A549 treated with ZK216348 at 1 μM for 4 hours (cell line): ENCODE measurements at places on chromosomes 7 and 10. TPM values are rescaled to one million over a fixed set of nuclear protein-coding genes. Genes with fewer than 3 reads are reported as not detected.

CNPY1 gene
- not detected in 5 replicates for total RNA-seq

STEAP1B gene
- 0.16 to 0.23 TPM (median 0.18 TPM) in 3 of 5 replicates, not detected in the others for total RNA-seq

FAM131B gene
- 0.20 to 0.62 TPM (median 0.46 TPM) in 5 replicates for total RNA-seq

CYP2C9 gene
- total RNA-seq = not detected in 5 replicates

CPA1 gene
- not detected in 5 replicates for total RNA-seq

NME8 gene
- not detected in 5 replicates for total RNA-seq

SPDYE16 gene
- not detected in 5 replicates for total RNA-seq

SOSTDC1 gene
- not detected in 5 replicates for total RNA-seq

KCNH2 gene
- 0.71 to 1.2 TPM (median 0.98 TPM) in 5 replicates for total RNA-seq

PYROXD2 gene
- total RNA-seq = 3.4 to 5.5 TPM (median 3.9 TPM) in 5 replicates

KAZALD1 gene
- total RNA-seq = 2.3 to 3.9 TPM (median 3.6 TPM) in 5 replicates

SPAM1 gene
- not detected in 5 replicates for total RNA-seq

FAM20C gene
- total RNA-seq = 29.5 to 48.7 TPM (median 45.5 TPM) in 5 replicates

MMRN2 gene
- total RNA-seq = 0.57 to 1.4 TPM (median 1.0 TPM) in 5 replicates

ASB10 gene
- total RNA-seq = not detected in 5 replicates

FRMD4A gene
- total RNA-seq = 2.8 to 11.1 TPM (median 4.3 TPM) in 5 replicates

FAM200A gene
- total RNA-seq = 4.2 to 6.9 TPM (median 6.8 TPM) in 5 replicates

FBXO24 gene
- 0.07 to 0.40 TPM (median 0.15 TPM) in 3 of 5 replicates, not detected in the others for total RNA-seq

NOS3 gene
- 0.07 to 1.0 TPM (median 0.46 TPM) in 5 replicates for total RNA-seq

ASAH2 gene
- total RNA-seq = 0.42 to 3.6 TPM (median 2.4 TPM) in 5 replicates
